ENCODE measurements at places on chromosomes 11 and 22.

- no peak for DNase-seq
Observed at GRCh38 chr22:50376085-50376651, 33.0 kb downstream of the PPP6R2 start.

- no peak for DNase-seq
Observed at GRCh38 chr22:35752006-35752862, 34.6 kb downstream of the APOL5 start.

GRCh38 chr11:126265811-126266210, 2.9 kb downstream of the SRPRA start:
- DNase-seq = no peak

- DNase-seq = peak; percentile 57
Observed at GRCh38 chr22:23282089-23282501, 101.8 kb downstream of the BCR start.

GRCh38 chr22:25202290-25202921, 2.7 kb downstream of the CRYBB3 start:
- peak; percentile 77 for DNase-seq

DNA sequence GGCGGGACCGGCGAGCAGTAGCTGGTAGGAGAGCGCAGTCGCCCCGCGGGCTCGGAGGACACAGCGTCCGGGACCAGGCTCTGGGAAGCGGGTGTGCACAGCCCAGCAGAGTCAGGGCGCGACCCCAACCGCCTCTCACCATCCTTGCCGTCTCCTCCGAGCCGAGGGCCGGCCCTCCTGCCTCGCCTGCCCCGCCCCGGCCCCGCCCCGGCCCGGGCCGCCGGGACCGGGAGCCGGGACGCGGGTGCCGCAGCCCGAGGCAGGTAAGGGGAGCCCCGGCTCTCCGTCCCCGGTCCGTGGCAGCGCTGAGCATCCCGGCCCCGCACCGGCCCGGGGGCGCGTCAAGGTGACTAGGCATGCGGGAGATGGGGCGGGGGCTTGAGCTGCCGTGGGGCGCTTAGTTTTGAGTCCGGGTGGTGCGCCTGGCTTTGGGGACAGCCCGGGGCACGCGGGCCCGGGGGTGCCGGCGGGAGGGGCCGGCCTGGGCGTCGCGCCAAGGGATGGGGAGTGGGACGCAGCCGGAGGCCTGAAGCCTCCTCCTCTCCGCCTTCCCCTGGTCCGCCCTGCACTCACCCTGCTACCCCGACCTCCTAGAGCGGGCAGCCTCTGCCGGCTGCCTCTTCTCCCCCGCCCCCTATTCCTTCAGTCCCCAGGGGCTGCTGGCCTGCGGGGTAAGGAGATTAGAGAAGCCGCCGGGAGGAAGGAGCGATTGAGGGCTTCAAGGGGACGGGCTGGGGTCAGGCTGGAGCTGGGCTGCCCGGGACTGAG, at the start of gene ABCG4:
TSS of gene ABCG4 (plus strand) at position 35 of the 768 bp plus-strand sequence. CDS start 914 bp downstream, outside the sequence.
- DNase-seq = no peak

DNA sequence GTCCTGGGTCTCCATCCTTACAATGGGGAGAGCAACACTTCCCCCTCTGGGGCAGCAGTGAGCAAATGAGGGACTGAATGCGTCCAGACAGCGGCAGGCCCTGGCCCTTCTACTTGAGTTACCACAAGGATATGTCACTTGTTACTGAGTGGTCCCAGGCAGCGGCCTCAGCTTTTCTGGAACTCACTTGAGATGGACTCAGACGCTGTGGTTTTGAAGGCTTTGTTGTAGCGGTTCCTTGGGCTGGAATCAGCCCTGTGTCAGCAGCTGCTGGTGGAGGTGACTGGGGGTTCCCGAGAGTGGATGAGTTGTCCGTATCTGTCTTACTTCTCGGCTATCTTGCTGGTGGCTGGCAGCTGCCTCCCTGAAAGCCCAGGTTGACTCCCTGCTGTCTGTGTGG, 77.0 kb downstream of the MICAL2 start:
- no peak for DNase-seq

DNA sequence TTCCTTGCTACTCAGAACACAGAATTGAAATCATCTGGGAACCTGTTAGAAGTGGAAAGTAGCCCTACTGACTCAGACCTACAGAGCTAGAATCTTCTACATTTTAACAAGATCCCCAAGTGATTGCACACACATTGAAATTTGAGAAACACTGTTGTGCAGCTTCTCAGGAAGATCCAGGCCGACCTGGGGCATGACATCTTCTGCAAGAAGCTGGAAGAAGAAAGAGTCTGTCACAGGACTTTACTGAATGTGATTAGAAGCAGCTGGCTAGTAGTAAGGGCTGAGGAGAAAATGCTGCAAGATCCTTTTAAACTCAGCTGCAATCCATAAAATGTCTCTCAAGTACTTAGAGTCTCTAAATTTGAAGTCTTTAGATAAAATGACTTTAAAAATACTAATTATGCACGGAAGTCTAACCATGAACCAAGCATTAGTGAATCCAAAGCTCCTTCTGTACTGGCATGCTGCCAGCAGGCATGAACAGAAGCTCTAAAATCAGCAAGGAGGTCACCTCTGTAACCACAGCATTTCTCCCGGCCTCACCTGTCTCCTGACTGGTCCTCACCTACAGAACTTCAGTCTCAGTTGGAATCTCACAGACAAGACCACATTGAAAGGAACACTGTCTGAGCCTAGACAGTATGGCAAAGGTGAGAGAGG, 85.0 kb downstream of the SERGEF start:
- DNase-seq = peak; percentile 96

- DNase-seq = no peak
Observed at GRCh38 chr11:27722117-27722952, 22.1 kb upstream of the BDNF start.

GRCh38 chr11:73330569-73331093, 22.6 kb downstream of the ARHGEF17 start:
- no peak for DNase-seq

DNA sequence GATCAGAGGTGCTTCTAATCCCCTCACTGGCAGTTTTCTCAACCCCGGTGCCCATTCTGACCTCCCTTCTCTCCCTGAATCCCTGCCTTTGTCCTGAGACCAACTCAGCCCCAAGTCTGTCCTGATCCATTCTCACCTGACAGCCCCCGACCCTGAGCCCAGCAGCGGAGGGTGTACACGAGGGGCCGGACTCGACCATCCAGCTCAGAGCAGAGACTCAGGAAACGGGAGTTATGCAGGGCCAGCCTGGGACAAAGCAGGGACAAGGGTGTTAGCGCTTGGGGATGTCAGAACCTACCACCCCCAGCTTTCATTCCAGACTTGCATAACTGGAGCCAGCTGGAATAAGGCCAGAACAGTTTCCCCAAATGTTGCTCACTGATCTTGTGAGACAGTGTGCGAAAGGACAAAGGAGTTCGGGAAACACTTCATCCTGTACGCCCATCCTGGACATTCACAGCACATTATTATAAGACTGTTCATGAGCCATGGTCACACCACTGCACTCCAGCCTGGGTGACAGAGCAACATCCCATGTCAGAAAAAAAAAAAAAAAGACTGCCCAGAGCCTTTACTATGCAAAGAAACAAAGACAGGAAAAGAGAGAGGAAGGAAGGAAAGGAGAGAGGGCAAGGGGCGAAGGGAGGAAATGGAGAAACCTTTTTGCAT, 3.5 kb upstream of the EEF1G start:
- no peak for DNase-seq

DNA sequence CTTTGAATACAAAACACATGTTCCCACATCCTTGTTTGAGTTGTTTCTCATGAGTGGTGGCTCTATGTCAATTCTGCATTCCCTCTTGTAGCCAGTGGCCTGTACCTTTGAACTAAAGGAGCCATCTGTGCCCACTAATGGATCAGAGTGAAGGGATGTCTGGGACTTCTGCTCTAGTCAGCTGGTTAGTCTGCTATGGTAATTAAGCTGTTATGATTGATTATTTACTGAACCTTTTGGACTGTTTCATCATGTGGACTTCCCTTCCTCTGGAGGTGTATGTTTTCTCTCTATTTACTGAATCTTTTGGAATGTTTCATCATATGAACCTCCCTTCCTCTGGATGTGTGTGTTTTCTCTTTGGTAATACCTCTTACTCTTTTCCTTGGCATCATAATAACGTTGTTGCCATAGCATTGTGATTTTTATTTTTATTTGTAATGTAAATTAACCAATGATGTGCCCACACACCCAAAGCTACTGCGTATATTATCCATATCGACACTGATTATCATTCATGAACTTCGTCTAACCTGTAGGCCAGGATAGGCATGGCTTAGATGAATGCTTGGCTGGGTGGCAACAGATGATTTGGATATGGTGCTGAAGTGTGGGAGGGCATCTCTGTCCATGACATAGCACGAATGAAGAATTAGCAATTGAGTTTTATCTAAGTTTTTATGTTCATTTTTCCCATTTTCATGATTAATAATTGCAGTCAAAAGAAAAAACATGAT, 112.3 kb upstream of the SORL1-AS1 start:
- DNase-seq = no peak

- no peak for DNase-seq
Observed at GRCh38 chr11:104122836-104123235, 41.1 kb downstream of the PDGFD start.

DNA sequence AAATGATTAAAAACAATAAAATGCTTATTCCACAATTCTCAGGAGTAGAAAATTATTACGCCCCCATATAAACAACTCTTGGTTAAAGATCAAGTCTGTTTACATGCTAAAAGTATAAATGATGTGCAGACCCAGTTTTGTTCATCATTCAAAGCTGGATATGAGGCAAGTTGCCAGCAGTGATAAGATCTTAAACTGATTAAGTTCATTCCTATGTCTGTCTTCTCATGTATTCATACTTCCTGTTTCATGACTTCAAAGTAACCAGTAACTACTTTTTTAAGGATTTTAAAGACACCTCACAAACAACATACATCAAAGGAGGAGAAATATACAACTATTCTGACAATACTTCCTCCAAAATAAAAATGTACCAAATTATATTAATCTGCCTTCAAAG, 55.0 kb upstream of the ARHGAP32 start:
- DNase-seq = peak; percentile 55

DNA sequence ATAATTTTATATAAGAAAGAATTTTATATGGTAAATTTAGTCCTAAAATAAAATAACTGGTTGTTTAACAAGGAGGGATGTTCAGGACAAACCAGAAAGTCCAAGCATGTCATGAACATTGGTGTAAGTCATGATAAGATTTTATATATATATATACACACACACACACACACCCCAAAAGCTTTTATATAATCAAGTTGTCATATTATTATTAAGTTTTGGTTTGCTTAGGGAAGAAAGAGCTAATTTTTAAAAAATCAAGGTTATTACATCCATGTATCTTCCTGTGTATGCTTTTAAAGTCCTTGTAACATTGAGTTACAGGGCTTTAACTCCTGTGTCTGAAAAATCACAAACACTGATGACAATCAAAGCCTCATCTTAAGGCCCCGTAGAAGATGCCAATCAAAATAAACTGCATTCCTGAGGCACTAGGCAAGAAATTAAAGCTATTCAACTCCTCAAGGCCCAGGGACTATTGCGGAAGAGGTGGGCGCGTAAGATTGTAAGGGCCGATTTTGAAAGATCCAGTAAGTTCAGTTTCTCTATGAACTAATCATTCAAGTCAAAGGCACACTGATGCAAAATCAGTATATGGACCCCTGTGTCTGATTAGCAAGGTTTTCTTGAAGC, 16.8 kb downstream of the APOL6 start:
- DNase-seq = no peak

- peak; percentile 15 for DNase-seq
Observed at GRCh38 chr22:38029901-38030300, 27.3 kb upstream of the PICK1 start.

DNA sequence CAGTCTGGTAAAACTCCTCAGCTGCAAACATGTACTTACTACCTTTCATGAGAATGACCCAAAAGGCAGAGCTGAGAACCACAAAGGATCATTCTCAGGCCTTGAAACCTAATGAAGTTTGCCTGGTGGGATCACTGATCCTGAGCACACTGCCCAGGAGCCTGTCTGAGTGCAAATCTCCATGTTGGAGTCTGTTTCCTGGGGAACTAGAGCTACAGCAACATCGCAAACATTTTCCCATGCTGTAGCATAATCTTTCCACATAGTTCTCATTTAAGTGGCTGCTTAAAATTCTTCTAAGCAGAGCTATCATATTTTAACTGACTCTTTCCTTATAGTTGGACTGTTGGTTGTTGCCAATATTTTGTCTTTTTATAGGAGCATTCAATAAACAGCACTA, 58.5 kb downstream of the GUCY1A2 start:
- no peak for DNase-seq

DNA sequence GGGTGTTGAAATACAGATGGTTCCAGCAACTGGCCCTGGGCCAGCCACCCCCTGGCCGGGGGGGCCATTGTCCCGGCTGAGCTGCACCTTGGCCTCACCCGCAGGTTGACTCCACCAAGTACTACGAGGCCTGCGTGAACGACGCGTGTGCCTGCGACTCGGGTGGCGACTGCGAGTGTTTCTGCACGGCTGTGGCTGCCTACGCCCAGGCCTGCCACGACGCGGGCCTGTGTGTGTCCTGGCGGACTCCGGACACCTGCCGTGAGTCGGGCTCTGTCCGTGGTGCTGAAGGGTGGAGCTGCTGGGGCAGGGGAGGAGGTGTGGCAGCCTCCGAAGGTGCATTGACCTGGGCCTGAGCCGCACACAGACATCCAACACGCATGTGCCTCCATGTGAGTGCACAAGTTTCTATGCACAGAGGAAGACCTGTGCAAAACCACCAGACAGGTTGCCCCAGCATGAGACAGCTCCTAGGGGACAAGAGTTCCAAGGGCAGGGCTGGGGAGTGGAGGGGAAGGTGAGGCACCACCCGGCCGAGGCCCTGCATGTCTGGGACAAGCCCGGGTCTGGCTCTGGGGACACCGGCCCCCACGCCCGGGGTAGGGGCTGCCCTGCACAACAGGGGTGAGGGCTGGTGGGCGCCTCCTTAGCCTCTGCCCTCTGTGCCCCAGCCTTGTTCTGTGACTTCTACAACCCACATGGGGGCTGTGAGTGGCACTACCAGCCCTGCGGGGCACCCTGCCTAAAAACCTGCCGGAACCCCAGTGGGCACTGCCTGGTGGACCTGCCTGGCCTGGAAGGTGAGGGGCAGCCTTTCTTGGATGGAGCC, 16.1 kb downstream of the MUC5B start:
- no peak for DNase-seq

DNA sequence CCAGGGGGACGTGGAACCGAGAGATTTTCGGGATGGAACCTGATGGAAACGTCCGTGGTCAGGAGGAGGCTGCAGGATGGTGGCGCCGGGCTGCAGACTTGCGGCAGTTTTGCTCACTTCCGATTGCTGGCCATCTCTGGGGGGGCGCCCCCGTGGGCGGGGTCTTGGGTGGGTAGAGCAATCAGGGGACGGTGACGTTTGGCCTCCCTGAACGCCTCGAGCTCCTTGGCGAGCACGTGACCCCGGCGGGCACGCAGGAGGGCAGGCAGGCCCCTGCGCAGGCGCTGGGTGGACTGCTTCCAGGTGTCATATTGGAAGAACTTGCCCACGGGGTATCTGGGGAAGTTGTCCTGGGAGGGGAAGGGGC, 6.3 kb downstream of the IGF2 start:
- no peak for DNase-seq

DNA sequence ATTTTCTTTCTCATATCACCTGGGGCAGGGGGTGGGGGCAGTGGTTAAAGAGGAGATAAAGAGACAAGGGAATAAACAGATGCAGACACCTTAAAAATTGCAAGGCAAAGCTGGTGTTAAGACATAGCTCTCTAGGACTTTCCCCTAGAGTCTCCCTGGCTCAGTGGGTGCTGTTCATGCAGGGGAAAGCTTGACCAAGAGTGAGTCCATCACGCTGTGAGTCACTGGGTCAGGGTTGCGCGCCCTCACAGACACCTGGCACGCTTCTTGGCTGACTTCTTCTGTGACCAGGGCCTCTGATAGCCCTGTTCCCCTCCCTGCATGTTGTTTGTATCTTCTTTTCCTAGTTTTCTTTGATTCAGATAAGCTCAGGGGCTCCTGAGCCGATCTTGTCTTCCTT, 31.9 kb downstream of the COMMD9 start:
- no peak for DNase-seq
